MV-4-11 (cell line): ENCODE measurements at places on chromosomes 3 and 15.

- DNase-seq, result no peak
Observed at GRCh38 chr3:38002291-38002876, 11.8 kb downstream of the VILL start.

- no peak for DNase-seq
Observed at GRCh38 chr15:89096664-89097063, 8.4 kb downstream of the ABHD2 start.

DNA sequence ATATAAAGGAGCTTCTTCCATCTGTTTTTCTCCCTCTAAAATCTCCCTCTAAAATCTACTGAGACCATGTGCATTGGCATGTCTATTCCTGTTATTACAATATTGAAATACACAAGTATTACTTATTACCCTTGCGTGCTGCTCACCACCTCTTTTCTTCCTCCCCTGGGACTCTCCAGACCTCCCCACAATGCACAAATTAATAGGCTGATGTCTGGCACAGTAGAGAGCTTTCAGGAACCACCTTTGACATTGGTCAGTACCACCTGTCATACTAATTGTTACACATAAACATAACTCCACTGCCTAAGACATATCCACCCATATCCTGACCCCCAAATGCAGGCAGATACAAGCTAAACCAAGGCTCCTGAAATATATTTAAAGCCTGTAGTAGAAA lies 722.6 kb downstream of the FHIT start:
- no peak for DNase-seq

DNA sequence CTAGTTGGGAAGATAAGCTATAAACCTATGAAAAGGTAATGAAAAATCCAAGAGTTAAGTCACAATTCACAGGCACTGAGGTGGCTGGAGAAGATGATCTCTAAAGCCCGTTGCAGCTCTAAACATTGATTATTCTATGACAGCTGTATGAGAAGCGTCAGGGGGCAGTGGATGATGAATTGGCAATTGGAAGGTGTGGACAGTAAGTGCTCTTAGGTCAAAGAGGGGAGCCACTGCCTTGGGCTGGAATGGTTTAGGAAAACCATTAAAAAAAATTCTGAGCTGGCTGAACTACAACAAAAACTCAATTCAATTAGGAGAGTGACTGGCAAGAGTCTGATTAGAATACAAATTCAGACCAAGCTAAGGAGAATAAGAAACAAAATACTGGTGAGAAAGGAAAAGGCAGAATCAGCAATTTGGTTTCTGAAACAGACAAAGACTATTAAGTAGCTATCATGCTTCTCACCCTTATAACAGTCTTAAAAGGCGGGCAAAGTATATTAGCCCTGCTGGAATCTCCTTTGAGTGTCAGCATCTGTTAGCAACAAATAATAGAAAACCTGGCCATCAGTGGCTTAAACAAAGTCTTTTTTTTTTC lies 8.8 kb upstream of the NMD3 start:
- no peak for DNase-seq

GRCh38 chr15:67914537-67915460 lies 75.0 kb upstream of the RNU6-1 start:
- DNase-seq, result no peak

- no peak for DNase-seq
Observed at GRCh38 chr3:138948371-138949001, 1.5 kb downstream of the FOXL2NB start.

GRCh38 chr3:129162729-129163579 lies 2.1 kb upstream of the ISY1 start:
- peak; percentile 44 for DNase-seq

- DNase-seq, result peak; percentile 93
Observed at GRCh38 chr3:149299938-149300801, 33.3 kb downstream of the TM4SF18 start.

- DNase-seq, result no peak
Observed at GRCh38 chr3:21682206-21682605, 68.8 kb downstream of the ZNF385D start.

GRCh38 chr15:90558171-90558573 lies 28.4 kb downstream of the CRTC3 start:
- peak; percentile 73 for DNase-seq
